ENCODE measurements at places on chromosomes 1 and 21. TPM values are rescaled to one million over a fixed set of nuclear protein-coding genes. Genes with fewer than 3 reads are reported as not detected.

The SPRTN gene
- total RNA-seq = 21.3 TPM

The MRPS6 gene
- 104 TPM for total RNA-seq

The SPRR5 gene
- total RNA-seq = not detected

The HES5 gene
- total RNA-seq = not detected

The SAMD11 gene
- 0.63 TPM for total RNA-seq

The CLIC6 gene
- total RNA-seq = not detected

The MARK1 gene
- 0.14 TPM for total RNA-seq

The SERTAD4 gene
- total RNA-seq = 3.6 TPM

The MAP3K21 gene
- 10.4 TPM for total RNA-seq

The F5 gene
- total RNA-seq = 0.50 TPM

The FCGR3B gene
- total RNA-seq = not detected

The MXRA8 gene
- total RNA-seq = 4.9 TPM

The CCDC24 gene
- total RNA-seq = 5.1 TPM

The GPA33 gene
- not detected for total RNA-seq

The LCE1E gene
- total RNA-seq = not detected

The REN gene
- total RNA-seq = not detected

The SPRR4 gene
- not detected for total RNA-seq

The PDC gene
- total RNA-seq = not detected

The FAM167B gene
- total RNA-seq = 0.70 TPM

The PRAMEF1 gene
- not detected for total RNA-seq

The TNFRSF18 gene
- total RNA-seq = not detected

The MYCL gene
- 7.2 TPM for total RNA-seq

The SLC66A1 gene
- total RNA-seq = 22.0 TPM

The HAPLN2 gene
- not detected for total RNA-seq

The BGLAP gene
- 1.3 TPM for total RNA-seq

The KCNJ15 gene
- not detected for total RNA-seq

The MATN1 gene
- total RNA-seq = not detected

The HMGCS2 gene
- total RNA-seq = 10.2 TPM

The RHOU gene
- total RNA-seq = 18.5 TPM

The PLPPR5 gene
- not detected for total RNA-seq

The ENAH gene
- total RNA-seq = 78.0 TPM

The HCRTR1 gene
- not detected for total RNA-seq

The GBP2 gene
- 0.23 TPM for total RNA-seq

The CSF3R gene
- 1.3 TPM for total RNA-seq

The TSPAN2 gene
- 6.9 TPM for total RNA-seq

The SELP gene
- not detected for total RNA-seq

The CLCA1 gene
- not detected for total RNA-seq

The HSPG2 gene
- total RNA-seq = 237 TPM

The CYP2J2 gene
- total RNA-seq = 0.29 TPM

The OR2L3 gene
- total RNA-seq = not detected

The OR2T35 gene
- total RNA-seq = not detected

The STX12 gene
- total RNA-seq = 21.5 TPM

The WARS2 gene
- total RNA-seq = 12.1 TPM

The GRIK1 gene
- total RNA-seq = not detected

The EXTL2 gene
- 7.2 TPM for total RNA-seq

The CHIT1 gene
- total RNA-seq = not detected

The HSF2BP gene
- 11.9 TPM for total RNA-seq

The SELL gene
- not detected for total RNA-seq

The DAB1 gene
- total RNA-seq = 0.39 TPM
